ENCODE measurements at places on chromosomes 2 and 18.

DNA sequence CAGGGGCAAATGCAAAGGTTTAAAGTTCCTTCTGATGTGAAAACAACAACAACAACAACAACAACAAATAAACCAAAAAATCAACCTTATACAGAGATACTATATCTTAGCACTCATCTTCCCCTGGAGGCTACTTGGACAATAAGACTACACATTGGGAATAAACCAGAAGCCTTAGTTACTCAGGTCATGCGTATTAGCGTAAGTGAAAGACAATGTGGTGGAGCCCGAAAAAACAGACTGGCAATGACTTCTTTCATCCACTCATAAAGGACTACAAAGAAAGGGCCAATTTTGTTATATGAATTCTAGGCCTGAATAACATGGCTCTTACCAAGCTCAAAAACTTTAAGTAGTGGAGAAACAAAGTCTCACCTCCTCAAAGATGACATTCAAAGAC lies 19.4 kb upstream of the PPP4R3B start:
- DNase-seq: no peak

DNA sequence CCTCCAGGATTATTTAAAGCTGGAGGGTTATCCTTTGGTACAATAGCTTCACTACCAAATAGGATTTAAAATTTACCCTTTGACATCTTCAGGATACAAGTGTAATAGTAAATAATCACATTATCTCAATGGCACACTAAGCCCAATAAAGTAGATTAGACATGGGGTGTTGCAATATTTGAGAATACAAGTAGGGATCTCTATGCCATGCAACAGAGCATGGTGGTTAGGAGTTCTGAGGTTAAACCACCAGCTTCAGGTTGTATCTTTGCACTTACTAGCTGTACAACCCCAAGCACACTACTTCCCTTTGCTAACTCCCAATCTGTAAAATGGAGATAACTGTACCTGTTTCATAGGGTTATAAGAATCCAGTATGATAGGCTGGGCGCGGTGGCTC lies 6.2 kb downstream of the MBD2 start:
- peak; percentile 26 for DNase-seq

DNA sequence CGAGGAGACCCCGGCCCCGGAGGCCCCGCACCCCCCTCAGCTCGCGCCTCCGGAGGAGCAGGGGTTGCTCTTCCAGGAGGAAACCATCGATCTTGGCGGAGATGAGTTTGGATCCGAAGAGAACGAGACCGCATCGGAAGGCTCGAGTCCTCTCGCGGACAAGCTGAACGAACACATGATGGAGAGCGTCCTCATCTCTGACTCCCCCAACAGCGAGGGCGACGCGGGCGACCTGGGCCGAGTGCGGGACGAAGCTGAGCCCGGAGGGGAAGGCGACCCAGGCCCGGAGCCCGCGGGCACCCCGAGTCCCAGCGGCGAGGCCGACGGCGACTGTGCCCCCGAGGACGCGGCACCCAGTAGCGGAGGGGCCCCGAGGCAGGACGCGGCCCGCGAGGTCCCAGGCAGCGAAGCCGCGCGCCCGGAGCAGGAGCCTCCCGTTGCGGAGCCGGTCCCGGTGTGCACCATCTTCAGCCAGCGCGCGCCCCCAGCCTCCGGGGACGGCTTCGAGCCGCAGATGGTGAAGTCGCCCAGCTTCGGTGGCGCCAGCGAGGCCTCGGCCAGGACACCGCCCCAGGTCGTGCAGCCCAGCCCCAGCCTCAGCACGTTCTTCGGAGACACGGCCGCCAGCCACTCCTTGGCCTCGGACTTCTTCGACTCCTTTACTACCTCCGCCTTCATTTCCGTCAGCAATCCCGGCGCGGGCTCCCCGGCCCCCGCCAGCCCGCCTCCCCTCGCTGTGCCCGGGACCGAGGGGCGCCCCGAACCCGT lies 8.3 kb downstream of the TRAPPC12 start:
- no peak for DNase-seq

GRCh38 chr2:55232863-55233657 lies 572 bp downstream of the RPS27A start:
- peak; percentile 49 for DNase-seq

DNA sequence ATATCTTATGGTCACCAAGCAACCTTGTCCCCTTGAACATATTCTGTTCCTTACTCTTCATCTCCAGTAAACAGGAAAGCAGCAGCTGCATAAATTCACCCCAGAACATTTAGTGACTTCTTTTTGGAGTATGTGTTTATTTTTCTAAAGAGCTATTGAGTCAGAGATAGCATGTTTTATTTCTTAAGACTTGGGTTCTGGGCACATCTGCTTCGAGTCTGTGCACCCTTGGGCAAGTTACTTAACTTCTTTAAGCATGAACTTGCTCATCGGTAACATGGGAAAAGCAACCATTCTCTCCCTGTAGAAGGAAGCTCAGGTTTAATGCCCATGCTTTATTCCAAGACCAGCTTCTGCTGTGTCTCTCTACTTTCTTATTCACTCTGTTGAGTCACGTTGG lies 309.3 kb upstream of the MEX3C start:
- no peak for DNase-seq

GRCh38 chr2:43073401-43073825 lies 153.0 kb downstream of the ZFP36L2 start:
- no peak for DNase-seq

- DNase-seq: no peak
Observed at GRCh38 chr18:10247021-10247741, 207.3 kb upstream of the APCDD1 start.

GRCh38 chr2:44566059-44566458 lies 204.3 kb downstream of the CAMKMT start:
- DNase-seq: no peak

DNA sequence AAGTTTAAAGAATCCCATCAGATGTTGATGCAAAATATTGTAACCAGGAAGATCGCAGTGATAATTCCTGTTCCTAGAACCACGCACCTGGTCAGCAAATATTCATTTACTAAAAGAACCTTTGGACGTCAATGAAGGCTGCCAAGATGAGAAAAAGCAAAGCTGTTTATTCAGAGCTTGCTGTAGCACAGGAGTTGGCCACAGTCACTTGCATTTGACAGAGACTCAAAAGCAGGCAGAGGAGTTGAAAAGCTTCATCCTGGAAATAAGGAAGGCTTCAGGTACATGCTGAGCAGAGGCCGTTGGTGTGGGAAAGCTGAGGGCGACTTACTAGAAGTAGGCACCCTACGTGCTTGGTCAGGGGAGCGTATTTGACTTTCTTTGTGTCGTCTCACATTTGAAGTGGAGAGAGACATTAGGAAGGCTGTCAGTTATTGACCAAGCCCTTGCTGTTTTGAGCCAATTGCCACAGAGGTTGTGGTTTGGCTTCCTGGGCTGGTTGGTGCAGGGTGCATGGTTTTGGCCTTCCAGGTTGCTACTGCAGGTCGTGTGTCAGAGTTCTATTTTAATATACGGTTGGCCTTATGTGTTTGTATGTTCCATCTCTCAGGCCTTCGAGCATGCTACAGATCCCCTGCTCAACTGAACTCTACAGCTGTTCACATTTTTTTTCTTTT lies 289.6 kb downstream of the METTL4 start:
- no peak for DNase-seq

GRCh38 chr2:48357351-48357750 lies 172.6 kb upstream of the STON1 start:
- no peak for DNase-seq

GRCh38 chr2:8615576-8616281 lies 66.1 kb upstream of the ID2 start:
- DNase-seq: no peak

GRCh38 chr2:155273323-155273722 lies 574.8 kb downstream of the KCNJ3 start:
- DNase-seq: no peak

DNA sequence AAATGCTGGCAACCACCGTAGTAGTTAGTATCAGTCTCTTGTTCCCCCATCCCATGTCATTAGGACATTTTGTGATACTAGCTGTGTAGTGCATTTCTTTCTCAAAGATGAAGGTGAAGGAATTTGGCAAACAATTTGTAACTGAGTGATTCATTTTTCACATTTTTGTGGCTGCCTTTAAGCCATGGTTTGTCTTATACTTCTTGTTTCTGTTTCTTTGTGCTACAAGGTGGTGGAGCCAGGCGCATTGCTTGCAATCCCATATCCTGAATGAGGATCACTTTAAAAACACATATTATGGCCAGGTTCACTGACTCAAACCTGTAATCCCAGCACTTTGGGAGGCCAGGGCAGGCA lies 40.6 kb downstream of the GPD2 start:
- no peak for DNase-seq

DNA sequence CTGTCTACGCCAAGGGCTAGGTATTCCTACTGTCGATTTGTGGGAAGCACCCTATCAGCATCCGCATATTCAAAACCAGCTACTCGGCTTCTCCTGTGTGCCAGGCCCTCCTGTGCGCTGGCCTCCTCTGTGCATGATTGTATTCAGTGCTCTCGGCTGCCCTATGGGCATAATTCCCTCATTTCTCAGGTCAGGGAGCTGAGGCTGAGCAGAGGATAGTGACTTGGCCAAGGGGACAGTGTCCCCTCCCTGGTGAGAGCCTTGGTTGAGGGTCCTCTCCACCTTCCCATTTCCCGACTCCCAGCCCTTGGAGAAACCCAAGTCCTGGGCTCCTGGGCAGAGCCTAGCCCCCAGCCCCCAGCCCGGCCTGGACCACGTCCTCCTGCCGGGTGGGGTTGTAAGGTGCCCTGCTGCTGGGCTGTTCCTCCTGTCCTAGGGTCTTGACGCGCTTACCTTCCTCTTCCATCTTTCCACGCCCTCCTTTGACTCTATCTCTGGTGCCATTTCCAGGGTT lies 6.3 kb upstream of the HS6ST1 start:
- no peak for DNase-seq

- no peak for DNase-seq
Observed at GRCh38 chr2:75155115-75155514, 44.2 kb downstream of the TACR1 start.

DNA sequence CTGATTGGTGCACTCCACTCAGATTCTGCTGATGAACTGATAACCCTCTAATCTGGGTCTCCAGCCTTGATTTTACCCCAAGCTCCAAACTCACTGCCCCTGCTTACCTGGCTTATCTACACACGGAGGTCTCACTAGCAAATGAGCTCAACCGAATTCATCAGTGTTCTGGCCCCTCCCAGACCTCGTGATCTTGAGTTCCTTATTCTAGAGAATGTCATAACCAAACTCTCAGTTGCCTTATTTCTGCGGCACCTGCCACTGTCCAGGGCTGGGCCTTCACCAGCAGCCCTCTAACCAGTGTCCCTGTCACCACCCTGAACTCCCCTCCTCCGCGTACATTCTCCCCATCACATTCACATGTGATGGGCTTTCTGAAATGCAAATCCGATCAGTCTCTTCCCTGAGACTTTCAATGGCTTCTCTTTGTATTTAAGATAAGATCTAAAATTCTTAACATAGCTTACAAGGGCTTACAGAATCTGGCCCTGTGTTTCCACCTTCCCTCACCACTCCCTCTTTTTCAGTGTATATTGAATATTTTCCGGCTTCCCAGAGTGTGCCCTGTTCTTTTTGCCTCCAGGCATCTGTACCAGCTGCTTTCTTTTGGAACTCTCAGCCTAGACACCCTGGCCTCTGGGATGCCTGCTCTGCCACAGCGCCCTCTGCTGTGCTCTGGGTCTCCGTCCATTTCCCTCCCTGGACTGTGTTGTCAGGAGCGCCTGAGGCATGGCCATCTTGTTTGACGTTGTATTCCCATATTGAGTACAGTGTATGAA lies 31.1 kb downstream of the NAB1 start:
- DNase-seq: peak; percentile 33

DNA sequence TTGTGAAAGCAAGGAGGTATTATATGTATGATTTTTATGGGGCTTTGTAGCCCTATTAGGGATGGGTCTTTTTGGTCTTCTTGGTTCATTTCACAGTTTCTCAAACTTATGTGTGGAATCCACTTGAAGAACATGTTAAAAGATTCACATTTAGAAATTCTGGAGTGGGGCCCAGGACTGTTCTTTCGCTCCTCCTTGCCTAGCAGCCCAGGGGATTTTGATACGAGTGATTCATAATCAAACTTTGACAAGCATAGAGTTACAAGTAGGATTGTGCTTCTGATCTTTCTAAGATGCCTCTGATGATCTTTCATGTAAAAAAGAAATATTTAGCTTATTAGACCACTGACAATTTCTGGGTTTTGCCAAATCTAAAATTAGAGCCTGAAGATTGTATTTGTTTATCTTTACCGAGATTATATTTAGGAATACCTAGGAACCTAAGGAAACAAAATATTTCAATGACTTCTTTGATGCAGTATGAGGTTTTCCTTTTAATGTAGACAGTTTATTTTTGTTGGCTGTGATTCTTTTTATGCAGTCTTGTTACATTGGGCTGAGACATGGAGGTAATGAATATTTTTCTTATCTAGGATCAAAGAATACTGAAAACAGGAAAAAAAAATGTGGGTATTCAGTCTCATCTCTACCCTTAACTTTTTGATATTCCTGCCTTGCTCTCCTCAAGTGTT lies 324.0 kb downstream of the PARD3B start:
- no peak for DNase-seq

DNA sequence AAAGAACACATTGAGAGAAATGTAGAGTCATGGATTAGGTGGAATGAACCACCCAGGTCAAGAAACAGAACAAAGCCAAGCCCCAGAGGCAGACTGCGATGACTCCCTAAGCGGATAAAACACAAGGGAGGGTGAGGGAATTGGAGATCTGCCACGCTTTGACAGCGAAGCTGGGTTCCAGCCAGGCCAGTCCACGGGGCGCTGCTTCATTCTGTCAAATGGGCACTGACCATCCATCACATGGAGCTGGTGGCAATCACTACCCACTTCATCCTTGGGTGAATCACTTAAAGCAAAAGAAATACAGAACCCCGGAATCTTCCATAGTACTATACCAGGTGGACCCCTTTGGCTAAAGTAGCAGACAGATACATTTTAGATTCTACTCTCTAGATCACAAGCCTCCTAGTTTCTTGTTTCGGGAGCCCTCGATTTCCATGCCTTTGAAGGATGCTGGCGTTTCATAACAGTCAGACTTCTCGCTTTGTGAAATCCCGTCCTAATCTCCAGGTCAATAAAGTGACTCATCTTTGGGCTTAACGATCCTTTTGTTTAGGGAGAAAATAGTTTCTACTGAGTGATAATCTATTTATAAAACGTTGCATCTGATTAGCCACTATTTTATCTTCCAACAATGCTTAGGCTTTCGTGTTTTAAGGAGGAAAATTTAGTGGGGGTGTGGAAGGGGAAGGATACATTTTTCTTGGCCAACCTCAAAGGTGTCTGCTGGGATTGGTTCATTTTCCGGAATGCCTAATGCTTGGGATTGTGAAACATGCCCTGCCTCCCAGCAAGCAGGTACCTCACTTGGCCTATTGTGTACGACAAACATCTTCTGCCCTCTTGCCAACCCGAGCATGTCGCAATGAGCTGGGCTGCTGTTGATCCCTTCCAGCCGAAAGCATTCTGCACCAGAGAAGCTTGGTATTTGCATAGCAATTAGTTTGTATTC lies 44.1 kb upstream of the HDAC4 start:
- DNase-seq: no peak

All from NAMALWA (cell line).